ENCODE measurements at places on chromosomes 3 and 15.

GRCh38 chr15:67873777-67874176, 33.9 kb upstream of the RNU6-1 start:
- DNase-seq = no peak

DNA sequence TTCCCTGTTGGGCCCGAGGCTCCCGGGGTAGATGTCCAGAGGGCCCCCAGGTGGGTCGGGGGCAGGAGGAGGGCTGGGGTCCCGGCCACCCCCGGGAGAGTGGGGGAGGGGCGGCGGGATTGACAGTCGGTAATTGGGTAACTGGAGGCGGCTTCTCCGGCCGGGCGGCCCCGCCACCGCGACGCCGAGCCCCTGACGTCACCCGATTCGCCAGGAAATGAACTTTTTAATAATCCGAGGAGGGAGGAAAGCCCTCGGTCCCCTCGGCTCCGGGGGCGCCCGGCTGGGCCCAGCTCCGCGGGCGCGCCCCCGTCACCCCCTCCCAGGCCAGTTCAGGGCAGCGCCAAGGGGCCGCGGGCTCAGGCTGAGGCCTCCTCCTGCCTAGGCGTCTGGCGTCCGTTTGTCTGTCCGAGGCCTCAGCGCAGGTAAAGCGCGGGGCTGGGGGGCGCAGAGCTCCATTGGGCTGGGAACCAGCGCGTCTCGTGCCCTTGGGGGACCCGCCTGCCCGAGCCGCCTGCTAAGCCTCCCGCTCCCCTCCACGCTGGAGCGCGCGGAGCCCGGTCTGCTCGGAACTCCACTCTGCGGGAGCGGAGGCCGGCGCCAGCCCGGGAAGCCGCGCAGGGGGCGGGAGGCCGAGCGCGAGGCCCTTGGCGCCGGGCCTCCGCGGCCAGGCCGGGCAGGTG, 3.9 kb downstream of the GATA2 start:
- no peak for DNase-seq

DNA sequence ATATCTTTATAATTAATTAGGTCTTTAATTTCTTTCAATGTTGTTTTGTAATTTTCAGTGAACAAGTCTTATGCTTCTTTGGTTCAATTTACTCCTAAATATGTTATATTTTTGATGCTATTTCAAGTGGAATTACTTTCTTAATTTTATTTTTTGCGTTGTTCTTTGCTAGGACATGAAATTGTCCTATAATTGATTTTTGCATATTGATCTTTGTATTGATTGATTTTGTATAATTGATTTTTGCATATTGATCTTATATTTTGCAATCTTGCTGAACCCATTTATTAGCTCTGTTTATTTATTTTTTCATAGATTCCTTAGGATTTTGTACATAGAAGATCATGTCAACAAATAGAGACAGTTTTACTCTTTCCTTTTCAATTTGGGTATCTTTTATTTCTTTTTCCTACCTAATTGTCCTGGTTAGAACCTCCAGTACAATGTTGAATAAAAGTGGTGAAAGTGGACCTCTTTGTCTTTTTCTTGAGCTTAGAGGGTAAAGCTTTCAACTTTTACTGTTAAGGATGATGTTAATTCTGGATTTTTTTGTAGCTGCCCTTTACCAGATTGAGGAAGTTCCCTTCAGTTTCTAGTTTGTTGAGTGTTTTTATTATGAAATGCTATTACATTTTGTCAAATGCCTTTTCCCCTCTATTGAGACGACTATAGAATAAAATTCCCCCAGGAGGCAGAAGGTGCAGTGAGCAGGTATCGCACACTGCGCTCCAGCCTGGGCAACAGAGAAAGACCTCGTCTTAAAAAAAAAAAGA, 36.8 kb upstream of the CCDC50 start:
- no peak for DNase-seq

GRCh38 chr15:33959844-33960548, 8.3 kb upstream of the CHRM5 start:
- no peak for DNase-seq

- no peak for DNase-seq
Observed at GRCh38 chr3:127067116-127067910, 84.4 kb downstream of the PLXNA1 start.

- no peak for DNase-seq
Observed at GRCh38 chr3:134892761-134893160, 97.7 kb downstream of the EPHB1 start.

- DNase-seq = no peak
Observed at GRCh38 chr15:75154461-75155062, 47.1 kb upstream of the C15orf39 start.

GRCh38 chr3:167928381-167928780, 167.3 kb downstream of the GOLIM4 start:
- no peak for DNase-seq

GRCh38 chr15:101852356-101852755, 40.4 kb downstream of the OR4F15 start:
- no peak for DNase-seq

DNA sequence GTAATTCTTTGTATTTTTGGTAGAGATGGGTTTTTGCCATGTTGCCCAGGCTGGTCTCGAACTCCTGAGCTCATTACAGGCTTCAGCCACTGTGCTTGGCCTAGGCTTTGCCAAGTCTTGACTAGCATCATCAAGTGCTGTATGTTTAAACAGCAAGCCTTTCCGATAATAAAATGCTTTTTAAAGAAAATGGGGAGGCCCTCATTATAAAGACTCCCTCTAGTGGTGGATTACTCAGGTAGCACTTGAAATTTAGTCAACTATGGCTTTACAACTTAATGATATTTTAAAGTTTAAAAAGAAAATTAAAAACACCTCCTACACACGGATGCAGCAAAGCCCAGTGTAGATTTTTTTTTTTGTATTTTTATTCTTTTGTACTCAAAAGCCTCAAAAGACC, 213.6 kb downstream of the GAP43 start:
- DNase-seq = no peak

GRCh38 chr3:81270603-81271379, 490.7 kb downstream of the GBE1 start:
- no peak for DNase-seq

- DNase-seq = no peak
Observed at GRCh38 chr3:129627350-129628168, 21.1 kb upstream of the PLXND1 start.

GRCh38 chr15:41819455-41820050, 8.3 kb upstream of the JMJD7 start:
- no peak for DNase-seq

- DNase-seq = no peak
Observed at GRCh38 chr3:126518779-126519177, 1.2 kb upstream of the UROC1 start.

DNA sequence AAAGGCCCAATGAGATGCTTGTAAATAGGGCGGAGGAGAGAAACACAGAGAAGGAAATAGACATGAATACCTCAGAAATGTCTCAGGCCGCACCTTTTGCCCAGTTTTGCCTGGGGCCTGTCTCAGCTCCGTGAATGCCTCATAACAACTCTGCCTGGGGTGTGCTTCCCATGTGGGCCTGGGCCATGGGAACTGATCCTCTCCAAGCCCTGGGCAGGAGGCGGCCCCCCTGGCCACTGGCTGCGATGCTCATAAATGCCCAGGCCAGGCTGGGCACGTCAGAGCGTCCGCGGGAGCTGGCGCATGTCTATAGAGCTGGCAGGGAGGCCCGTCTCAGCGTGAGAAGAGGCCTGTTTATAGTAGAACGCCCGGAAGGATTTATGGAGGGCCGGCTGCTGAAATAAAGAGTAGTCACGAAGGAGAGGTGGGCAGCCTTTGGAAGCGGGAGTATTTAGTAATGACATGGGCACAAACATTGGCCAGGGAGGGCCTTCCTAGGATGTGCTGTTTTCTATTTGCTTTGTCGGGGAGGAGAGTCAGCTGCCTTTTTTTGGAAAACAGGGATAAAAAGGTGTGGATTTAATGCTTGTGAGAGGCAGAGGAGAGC, 85.9 kb upstream of the IGF1R start:
- no peak for DNase-seq

- DNase-seq = no peak
Observed at GRCh38 chr15:101020451-101020850, 101.3 kb downstream of the LRRK1 start.

- no peak for DNase-seq
Observed at GRCh38 chr3:56826831-56827722, 25.3 kb upstream of the ARHGEF3 start.

- DNase-seq = no peak
Observed at GRCh38 chr15:60544581-60545264, 65.8 kb upstream of the ICE2 start.

DNA sequence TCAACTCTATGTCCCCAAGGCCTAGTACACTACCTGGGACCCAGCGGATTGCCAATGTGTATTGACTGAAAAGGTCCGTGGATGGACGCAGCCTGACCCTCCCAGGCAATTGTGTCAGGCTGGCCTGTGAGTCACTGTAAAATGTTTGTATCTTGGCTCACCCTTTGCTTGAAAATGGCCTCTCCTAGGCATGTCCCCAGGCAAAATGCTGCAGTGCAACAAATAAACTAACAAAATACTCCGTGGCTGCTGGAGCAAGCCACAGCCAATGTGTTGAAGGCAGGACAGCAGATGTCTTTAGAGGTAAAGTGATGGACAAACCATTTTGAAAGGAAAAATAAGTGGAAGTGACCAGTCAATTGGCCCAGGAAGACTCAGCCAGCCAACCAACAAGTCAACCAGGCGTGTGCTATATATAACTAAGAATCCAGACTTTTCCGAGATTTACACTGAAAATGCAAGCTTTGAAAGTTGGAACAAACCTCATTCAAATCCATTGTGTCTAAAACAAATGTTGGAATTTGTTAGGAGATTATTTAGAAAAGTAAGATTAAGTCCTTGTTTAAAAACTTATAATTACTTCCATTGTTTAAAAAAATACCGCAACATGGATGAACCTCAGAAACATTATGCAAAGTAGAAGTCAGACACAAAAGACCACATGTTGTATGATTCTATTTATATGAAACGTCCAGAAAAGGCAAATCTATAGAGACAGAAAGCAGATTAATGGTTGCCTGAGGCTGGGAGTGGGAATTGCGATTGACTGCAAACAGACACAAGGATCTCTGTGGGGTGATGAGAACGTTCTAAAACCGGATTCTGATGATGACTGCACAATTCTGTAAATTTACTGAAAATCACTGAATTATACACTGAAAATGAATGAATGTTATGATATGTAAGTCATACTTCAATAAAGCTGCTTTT, 191.2 kb downstream of the TLE3 start:
- no peak for DNase-seq

- DNase-seq = no peak
Observed at GRCh38 chr15:33242165-33242564, 47.7 kb upstream of the FMN1 start.

GRCh38 chr3:16374047-16374934, 109.3 kb downstream of the OXNAD1 start:
- DNase-seq = no peak

DNA sequence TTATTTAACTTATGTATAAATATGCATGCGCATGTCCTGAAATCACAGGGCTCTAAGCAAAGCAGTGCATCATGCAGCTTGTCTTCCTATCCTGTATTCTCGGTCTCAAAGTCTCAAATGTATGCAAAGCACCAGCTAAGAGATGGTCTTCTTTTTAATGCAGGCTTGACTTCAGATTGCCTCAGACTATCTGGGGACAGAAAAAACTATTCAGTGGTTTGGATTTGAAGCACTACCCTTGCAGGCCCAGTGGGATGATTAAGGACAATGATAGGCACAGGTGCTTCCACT, 18.5 kb upstream of the NMNAT3 start:
- no peak for DNase-seq

DNA sequence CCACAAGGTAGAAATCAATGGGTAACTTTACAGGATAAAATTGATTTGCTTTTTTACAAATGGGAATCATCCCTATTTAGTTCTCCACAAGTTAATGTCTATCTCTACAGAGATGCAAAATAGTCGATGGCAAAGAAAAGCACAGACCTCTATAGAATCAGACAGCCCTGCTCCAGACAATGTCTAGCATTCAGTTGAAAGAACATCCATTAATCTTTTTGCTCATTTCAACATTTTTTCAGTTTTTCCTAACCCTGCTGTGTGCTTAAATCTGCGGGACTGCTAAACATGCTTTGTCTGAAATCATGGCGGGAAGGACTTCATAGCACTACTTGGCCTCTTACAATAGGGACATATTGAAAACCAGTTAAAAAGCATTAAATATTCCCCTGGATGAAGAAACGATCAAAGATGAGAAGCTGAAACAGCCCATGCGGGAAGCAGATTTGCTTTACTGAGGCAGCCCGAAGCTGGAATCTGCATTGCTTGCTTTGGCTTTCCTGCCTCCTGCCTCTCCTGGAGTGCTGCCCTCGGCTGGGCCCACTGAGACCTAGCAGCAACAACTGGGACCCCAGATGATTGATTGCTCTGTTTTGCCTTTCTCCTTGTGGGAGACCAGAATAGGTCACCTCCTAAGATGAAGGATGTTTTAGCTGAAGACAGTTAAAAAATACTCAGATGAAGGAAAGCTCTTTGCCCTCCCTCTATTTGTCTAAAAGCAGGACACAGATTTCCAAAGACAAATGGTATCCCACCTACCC, 38.5 kb upstream of the RASGRP1 start:
- no peak for DNase-seq

DNA sequence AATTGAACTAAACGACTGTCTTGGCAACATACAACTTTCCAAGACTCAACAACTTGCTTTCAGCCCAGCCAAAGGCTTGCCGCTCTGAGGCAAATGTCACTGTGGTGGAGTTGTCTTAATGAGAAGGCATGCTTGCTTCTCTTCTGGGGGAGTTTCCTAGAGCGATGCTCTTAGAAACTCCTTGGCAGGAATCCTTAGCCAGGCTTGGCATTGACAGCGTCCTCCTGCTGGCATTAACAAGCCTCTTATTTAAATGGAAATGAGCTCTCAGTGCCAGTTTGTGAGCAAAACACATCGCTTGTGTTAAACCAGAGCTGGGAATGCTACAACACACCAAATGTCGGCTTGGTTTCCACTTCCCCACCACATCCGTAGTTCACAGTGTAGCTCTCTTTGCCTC, 265.5 kb upstream of the TPRG1 start:
- DNase-seq = no peak

DNA sequence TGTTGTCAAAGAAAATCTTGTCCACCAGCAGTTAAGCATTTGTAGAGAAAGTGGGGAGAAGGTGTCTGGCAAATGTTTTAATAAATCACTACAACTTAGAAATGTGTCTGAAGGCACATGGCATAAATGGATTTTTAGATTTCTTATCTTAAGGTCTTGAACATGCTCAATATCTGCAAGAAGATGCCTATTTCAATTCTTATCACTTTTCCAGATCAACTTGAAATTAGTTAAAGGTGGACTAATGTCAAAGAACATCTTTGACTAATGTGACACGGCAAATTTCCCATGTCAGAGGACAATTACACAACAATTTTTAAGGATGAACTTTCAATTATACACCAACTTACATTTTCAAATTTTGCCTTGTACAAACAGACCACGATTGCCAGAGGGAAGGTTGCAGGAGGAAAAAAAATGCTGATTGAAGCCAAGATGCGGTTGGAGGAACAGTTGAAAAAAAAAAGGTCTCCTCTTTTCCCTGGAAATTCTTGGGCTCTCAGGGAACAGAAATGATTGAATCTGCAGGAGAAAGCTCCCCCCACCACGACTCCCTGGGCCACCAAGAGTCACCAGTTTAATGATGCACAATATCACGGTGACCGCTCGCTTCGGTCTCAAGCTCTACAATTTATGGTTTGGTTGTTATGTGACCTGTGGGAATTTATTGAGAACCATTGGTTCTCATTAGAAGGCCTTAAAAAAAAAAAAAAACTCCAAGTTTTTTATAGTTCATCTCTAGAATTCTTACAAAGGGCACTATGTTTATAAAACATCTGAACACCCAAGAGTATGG, 507.6 kb upstream of the ADAMTS9 start:
- DNase-seq = no peak
